Cerebellar nuclear complex (tissue), 1 donor: ENCODE measurements at places on chromosomes 7 and 10.

GRCh38 chr7:104983578-104984539 is 30.1 kb upstream of the KMT2E start:
- DNase-seq, result peak; percentile 74

- DNase-seq, result no peak
These were observed 236.2 kb downstream of the TCERG1L start for GRCh38 chr10:131075218-131075770.

DNA sequence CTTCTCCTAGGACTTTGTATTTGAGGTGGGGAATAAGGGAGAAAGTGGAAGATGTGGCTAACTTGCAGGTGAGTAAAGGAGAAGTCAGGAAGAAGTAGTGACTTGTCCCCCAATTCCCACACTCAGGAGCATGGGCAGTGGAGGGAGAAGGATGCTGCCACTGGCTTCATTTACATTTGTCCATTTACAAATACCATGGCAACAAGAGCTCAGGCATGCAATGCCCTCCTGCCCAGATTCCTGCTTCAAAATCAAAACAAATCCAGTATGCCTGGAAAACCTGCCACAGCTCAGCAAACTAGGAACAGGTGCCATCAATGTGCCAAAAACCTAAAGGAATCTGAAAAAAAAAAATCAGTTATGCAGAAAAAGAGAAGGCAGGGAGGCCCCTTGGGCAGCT is 139.9 kb downstream of the KCNMA1 start:
- no peak for DNase-seq

DNA sequence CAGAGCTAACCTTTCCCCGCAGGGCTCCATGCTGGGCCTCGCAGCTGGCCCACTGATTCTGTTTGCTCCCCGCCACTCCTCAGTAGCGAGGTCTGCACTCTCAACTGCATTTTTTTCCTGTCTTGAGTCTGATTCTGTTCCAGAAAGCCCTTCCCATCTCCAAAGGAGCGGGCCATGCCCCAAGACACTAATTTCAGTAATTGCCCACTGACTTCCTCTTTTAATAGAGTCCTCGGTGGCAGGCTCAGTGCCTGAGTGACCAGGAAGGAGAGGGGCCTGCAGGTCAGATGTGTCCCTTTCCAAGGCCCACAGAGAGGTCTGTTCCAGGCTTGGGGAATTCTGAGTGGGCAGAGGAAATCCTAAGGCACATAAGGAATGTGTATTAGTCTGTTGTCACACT is 77.4 kb downstream of the ADCY1 start:
- no peak for DNase-seq

DNA sequence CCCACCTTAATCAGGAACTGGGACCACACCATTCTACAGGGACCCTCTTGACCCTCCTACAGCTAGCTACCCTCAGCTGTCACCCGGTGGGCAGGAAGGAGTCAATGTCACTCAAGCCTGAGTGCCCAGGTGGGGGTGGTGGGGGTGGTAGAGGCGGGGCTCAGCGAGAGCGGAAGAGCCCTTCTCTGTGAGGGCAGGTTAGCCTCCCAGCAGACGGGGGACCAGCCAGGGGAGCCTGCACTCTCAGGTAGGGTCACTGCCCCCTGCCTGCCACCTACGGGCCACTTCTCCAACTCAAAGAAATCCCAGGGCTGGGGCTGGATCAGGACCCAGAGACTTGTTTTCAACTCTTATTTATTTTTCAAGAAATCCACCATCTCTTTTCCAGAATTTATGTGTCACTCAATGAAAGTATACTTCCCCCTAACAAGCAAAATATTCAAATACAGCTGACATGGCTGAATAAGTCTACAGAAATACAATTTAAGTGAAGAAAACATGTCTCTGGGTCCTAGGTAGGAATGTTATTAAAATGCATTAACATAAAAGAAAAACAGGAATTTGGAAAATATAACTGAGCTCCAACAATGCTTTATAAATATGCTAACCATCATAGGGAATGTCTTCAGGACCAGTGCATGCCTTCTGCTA is 63.4 kb upstream of the DDC start:
- DNase-seq, result no peak

DNA sequence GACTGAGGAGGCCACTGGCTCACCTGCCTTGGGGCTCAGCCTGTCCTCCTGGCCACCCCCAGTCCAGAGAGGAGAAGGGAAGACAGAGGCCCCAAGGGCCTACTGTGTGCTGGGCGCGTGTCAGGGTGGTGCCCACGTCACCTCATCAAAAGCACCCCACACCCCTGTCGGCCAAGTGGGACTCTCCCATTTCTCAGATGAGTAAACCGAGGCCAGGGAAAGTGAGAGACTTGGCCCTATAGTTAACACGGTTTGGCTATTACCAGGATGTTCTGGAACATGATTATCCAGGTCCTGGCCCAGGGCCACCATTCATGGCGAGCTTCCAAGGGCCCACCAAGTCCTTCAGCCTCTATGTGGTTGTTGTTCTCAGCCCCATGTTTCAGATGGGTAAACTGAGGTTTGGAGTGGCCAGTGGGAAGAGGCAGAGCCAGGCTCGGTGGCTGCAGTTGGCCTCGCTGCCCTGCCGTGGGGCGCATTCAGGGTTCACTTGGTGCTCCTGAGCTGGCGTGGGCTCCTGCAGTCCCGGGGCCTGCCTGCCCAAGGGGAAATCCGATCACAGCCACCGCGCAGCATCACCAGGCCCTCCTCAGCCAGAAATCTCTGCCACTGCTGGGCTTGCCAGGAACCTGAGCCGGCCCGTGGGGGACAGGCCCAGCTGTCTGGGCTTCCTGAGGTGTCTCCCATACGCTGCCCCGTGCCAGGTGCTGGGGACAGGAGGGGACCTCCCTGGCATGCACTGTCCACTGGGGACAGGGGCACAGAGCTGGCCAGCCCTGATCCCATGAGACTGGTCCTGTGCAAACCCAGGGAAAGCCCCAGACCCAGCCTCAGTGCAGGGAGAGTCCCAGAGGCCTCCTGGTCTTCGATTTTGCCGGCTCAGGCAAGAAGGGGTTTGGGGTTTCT is 117.7 kb upstream of the TNRC18 start:
- DNase-seq, result no peak

DNA sequence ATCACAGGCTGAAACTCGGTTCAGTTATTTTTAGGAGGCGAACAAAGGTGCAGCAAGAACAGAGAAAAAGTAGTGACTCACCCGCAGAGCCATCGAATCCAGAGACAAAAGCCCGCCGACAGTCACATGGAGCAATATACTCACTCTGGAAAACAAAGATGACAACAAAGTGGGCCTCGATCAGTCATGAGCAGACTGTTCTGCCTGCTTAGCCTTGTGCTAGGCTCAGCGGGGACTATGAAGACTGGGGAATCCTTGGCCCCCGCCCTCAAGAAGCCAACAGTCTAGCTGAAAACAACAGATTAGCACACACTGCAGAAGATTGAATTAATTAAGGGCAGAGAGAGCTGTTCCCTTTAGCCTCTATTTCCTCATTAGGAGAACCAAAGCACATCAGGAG is 30.4 kb downstream of the XPNPEP1 start:
- DNase-seq, result no peak

GRCh38 chr7:117048114-117048866 is 95.0 kb downstream of the ST7 start:
- DNase-seq, result no peak

DNA sequence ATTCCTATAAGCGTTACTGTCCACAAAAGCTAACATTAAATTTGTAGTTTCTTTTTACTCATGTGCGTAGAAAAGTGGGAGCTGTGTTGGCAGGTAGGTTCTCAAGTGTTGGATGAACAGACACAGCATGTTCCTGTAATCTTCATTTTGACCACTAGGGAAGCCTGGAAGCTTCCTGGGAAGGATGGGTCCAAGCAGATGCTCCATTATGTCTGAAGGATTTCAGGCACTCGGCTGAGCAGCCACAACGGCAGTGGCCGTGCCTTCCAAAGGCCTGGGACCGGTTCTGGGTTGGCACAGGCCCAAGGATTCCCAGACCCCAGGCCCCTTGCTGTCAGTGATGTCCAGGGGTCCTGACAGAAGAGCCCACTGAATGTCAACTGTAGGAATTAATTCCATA is 386.3 kb downstream of the TNS3 start:
- no peak for DNase-seq

GRCh38 chr10:121919666-121920065 is 8.2 kb downstream of the ATE1 start:
- DNase-seq, result no peak

- no peak for DNase-seq
These were observed 112.6 kb upstream of the PPIF start for GRCh38 chr10:79234391-79235315.

DNA sequence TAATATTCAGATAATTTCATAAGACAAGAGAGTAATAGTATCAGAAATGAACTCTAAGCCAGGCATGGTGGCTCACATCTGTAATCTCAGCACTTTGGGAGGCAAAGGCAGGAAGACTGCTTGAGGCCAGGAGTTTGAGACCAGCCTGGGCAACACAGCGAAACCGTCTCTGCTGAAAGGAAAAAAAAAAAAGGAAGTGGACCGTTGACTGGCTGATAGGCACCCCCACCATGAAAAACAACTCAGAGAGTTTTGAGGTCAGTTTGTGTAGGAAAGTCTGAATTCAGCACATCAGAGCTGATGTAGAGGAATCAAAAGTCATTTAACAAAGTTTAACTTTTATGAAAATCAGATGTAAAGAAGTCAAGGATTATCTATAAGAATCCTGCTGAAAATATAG is 63.2 kb upstream of the AMPH start:
- DNase-seq, result no peak

DNA sequence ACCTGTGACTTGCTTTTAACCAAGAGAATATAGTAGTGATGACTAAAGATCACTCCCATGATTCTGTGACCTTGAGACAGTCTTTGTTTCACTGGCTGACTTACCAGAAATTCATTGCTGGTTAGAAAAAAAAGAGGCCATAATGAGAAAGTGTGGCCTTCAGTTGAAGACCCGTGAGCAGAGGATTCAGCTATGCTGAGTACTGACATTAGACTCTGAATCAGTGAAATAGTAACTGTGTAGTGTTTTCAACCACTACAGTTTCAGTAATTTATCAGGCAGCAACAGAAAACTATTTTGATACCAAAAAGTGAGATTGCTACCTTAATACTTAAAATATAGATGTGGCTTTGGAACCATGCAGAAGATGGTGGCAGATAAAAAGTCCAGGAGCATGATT is 298.0 kb upstream of the KCND2 start:
- no peak for DNase-seq

DNA sequence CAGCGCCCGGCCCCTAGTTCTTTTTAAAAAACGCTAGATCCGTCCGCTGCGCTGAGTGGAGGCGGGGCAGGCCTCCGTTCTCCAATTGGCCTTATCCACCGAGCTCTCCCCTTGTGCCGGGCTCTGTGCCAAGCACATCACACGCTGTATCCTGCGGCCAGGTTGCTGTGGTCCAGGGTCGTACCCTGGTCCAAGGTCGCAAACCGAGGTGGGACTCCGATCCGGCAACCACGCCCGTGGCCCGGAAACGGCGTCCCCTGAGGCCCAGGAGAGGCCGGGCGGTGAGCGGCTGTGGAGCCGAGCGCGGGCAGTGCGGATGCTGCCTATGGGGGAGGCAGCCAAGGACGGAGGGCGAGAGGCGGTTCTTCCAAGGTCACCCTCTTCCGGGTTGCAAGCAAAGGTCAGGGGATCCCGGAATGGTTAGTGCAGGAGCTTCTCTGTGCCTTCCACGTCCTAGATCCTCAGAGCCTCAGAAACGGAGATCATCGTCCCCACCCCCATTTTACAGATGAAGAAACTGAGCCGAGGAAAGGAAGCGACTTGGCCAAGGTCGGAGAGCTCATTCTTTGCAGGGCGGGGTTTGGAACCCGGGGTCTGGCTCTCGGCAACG is 72.4 kb upstream of the LRRC4 start:
- no peak for DNase-seq

DNA sequence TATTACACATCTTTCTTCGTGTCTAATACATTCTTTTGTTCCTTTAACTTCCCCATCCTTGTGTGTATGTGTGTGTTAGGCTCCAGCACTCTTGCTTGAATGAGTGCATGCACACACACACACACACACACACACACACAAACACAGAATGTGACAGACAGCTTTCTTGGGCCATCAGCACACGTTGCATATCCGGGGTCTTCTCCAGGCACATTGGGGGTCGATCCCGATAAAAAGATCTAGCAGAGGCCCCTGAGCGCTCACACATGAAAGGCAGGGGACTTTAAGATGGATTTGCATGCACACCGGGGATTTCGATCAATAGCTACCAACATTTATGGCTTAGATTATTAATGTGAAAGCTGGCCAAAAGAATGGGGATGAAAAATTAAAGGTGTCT is 4.5 kb downstream of the SKIDA1 start:
- no peak for DNase-seq

- no peak for DNase-seq
These were observed 67.8 kb downstream of the EGFR start for GRCh38 chr7:55086413-55087201.

DNA sequence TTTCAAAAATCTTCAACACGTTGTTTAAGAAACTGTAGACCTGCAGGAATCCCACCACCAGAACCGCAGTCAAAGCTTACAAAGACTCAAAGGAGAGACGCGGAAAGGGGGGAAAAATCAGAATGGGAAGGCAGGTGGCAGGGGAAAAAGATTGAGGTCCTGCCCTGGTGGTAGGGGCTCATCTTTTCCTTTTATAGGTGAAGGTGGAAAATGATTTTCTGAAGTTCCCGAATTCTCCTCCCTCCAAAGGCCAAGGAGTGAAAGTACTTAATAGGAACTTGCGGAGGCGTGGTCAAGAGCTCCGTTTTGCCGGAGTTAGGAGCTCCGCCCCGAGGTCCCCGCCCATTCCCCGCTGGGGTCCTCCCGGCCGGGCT is 724 bp downstream of the BBIP1 start:
- DNase-seq, result no peak

- DNase-seq, result no peak
These were observed 109.4 kb downstream of the HIBADH start for GRCh38 chr7:27553273-27553672.

GRCh38 chr7:146423446-146423845 is 306.8 kb downstream of the CNTNAP2 start:
- no peak for DNase-seq

DNA sequence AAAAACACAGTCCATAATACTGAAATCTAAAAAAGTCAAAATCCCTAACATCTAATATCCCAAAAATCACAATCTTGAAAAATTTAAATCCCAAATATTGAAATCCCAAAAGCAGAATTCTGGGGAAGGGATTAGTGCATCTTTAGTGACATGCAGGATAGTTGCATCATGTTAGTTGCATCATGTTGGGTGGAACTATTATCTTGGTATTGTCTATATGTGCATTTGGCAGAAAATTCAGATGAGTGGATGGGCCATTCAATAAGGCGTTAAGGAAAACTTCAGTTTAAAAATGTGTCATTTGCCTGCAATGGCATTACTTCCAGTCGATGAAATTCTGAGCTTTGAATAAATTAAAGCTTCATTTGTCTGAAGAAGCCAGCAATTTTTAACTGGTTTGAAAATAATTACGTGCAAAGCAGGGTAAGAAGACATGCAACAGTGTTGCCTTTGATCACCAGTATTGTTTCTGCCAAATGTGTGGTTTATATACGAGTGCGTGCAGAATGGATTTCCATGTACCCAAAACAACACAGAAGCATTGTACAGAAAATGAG is 221.4 kb upstream of the NFE2L3 start:
- DNase-seq, result no peak

GRCh38 chr10:132774902-132775863 is 10.8 kb downstream of the NKX6-2 start:
- DNase-seq, result no peak

- no peak for DNase-seq
These were observed 50.6 kb downstream of the PDK4 start for GRCh38 chr7:95545673-95546072.

GRCh38 chr10:129041916-129042315 is 425.1 kb upstream of the MGMT start:
- DNase-seq, result no peak
